Naive thymus-derived CD8-positive, alpha-beta T cell (primary cell): ENCODE measurements at places on chromosomes 11 and 22. TPM values are rescaled to one million over a fixed set of nuclear protein-coding genes. Genes with fewer than 3 reads are reported as not detected.

- DNase-seq, result no peak
These were observed 155.7 kb downstream of the TBC1D22A start for GRCh38 chr22:46918197-46918596.

- no peak for DNase-seq
These were observed 1.6 kb upstream of the MCAM start for GRCh38 chr11:119318240-119319135.

DNA sequence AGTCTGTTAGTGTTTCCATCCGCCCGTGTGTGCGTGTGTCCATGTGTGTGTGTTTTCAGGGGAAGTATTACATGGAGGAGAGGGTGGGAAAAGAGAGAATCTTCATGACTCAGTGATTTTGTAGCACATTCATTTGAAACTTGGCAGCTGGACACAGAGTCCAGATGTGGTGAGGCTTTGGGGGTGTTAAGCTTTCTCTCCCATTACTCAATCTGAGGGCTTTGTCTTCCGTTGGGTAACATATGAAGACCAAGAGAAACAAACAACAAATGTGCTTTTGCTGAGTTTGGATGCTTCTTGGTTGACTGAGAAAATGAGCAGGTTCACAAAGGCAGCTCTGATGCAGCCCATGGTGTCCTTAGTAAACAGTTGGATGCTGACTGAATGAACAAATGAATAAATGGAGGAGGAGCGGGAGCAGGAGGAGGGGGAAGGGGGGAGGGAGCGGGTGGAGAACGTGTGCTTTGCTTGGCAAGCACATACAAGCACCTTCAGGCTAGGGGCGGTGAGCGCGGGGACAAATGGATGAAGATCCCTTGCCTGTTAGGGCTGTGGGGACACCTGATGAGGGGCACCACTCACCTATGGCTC is 104.3 kb downstream of the ST3GAL4 start:
- no peak for DNase-seq

DNA sequence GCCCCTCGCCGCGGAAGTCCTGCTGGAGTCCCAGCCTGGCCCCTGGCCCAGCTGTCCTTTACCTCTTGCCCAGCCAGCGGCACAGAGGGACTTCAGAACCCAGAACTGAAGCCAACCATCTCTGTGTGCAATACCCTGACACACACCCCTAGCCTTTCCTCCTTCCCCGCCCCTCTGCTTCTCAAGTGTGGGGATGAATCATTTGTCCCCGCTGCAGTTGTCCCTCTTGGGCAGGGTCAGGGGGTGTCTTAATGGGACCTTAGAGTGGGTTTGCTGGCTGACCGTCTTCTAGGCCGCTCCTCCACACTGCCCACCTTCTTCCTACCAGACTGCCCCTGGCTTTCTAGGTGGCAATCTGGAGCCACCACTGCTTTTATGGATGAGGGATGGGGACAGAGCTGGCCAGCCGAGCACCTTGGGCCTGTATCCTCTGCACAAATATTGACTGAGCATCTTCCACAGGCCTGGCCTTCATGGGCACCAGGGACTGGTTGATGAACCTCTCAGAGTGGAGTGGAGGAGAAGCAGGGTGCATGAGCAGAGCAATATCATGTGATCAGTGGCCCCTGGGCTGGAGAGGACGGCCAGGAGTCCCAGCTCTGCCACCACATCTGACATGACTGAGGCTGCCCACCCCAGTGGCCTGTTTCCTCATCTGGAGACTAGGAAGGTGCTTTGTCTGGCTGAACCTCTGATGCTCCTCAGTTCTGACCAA is 668 bp upstream of the CHST1 start:
- DNase-seq, result no peak

GRCh38 chr11:7844521-7844920 is 47.8 kb upstream of the OR5P2 start:
- no peak for DNase-seq

DNA sequence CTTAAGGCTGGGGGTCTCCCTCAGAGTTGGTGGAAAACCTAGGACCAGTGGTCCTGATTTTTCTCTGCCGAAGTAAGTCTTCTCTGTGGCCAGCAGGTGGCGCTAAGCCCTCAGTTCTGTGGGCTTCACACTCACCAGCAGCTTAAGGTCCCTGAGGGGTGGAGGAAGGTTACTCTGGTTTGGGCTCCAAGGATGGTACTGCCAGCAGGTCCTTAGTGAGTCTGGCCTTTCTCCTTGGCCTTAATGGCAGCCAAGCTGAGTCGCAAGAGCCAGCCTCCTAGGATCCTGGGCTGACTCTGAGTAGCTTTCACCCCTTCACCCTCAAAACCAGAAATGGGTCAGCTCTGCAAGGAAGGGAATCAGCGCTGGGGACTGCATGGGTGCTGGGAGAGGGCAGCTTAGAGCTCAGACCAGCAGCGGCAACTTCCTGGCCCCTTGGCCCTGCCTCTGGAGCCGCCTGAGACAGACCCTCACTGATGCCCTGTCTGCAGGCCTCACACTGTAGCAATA is 4.4 kb downstream of the KCNJ11 start:
- DNase-seq, result peak; percentile 72

- no peak for DNase-seq
These were observed 827 bp downstream of the PHF21B start for GRCh38 chr22:45008751-45009605.

DNA sequence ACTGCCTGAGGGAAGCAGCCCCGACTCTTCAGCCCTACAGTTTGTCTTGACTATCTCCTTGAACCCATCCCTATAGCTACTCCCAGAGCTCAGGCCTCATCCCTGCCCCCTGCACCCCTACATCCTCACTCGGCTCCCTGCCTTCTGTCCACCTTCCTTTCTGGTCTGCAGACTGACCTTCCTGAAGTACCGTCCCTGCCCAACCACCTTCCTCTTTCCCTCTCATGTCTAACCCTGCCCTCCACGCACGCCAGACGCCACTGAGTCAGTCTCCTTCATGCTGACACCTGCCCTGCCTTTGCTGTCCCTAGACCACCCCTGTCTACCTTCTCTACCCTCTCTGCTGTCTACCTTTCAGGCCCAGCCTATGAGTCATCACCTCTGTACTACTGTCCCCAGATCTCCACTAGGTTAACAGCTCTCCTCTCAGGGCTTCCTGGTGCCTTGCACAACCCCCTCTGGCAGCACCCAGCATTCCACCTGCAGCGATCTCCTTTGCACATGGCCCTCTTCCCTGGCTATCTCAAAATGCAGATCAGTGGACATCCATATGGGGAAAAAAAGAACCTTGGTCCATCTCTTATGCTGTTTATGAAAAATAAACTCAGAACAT is 8.9 kb downstream of the KCTD21 start:
- no peak for DNase-seq

DNA sequence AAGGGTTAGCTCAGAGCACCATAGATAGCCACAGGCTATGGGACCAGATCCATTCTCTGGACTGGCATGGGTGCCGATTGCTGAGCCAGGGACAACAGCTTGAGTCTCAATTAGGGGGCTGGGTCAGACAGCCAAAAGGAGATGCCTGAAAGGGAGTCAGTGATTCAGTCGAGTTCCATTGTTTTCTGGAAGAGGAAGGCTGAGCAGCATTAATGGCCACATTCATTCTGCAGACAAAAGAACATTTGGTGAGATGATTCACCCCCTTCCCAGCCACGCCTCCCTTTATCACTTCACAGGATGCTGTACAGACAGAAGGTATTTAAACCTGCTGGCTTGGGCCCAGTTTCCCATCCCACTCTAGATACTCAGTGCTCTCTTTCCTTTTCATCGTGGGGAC is 131.9 kb downstream of the ADAMTS15 start:
- no peak for DNase-seq

The HEPHL1 gene
- not detected for total RNA-seq

The NLRP10 gene
- not detected for total RNA-seq

The DENND6B gene
- 7.0 TPM for total RNA-seq

The SYCE3 gene
- total RNA-seq, result not detected

The GAL3ST3 gene
- not detected for total RNA-seq

The KCNA4 gene
- not detected for total RNA-seq
